PC-3 (cell line): ENCODE measurements at places on chromosomes 7 and 10. TPM values are rescaled to one million over a fixed set of nuclear protein-coding genes. Genes with fewer than 3 reads are reported as not detected.
A peak's percentile ranks its signal among the peaks of the same experiment; 100 is the strongest.

GRCh38 chr7:4191046-4191445, 491.0 kb upstream of the FOXK1 start:
- no peak overlapping the region for H3K4me3 ChIP-seq
- no peaks in the 10 kb centered on the region for H3K4me1 ChIP-seq
- no peak overlapping the region for H3K27ac ChIP-seq
- no peaks in the 10 kb centered on the region for H3K27me3 ChIP-seq
- DNase-seq: no peak
- H3K36me3 ChIP-seq: no peaks in the 10 kb centered on the region

DNA sequence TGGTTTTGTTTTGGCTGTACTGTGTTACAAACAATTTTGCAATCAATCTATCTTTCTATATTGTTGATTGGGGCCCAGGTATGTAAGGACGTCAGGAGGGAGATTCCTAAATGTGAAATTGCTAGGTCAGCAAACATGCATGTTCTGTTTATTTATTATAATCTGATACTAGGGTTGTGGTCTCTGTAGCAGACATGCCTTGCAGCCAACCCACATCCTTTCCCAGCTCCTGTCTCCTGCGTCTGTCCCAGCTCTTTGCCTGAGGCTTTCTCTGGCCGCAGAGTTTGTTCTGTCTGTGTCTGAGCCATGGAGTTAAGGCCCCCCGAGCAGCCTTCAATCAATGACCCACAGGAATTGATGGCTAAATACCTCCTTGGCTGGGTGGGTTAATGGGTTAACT, 124.0 kb upstream of the ZEB1 start:
- no peak overlapping the region for H3K27ac ChIP-seq
- no peaks in the 10 kb centered on the region for H3K36me3 ChIP-seq
- no peak overlapping the region for H3K4me3 ChIP-seq
- DNase-seq: no peak

GRCh38 chr10:11546581-11546980, 64.9 kb downstream of the USP6NL start:
- H3K36me3 ChIP-seq: no peaks in the 10 kb centered on the region
- H3K27ac ChIP-seq: no peak overlapping the region
- DNase-seq: peak; percentile 7
- H3K4me1 ChIP-seq: peaks cover 16% of the 10 kb centered on the region
- H3K27me3 ChIP-seq: no peaks in the 10 kb centered on the region

DNA sequence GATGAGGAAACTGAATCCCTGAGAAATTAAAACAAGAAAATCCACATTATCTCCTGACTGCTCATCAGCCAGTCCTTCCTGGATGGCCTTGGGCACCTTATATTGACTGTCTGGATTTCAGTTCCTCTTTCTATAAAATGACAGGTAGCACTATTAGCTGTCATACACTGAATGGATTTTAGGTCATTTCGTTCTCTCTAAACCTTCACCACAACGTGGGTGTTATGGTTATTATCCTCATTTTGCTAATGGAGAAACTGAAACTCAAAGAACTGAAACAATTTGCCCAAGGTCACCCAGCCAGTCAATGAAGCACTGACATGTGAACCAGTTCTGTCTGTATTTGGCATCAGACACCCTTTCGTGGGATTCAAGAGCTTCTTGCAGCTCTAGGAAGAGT, 193.8 kb downstream of the CYP26A1 start:
- H3K27ac ChIP-seq: no peak overlapping the region
- no peak overlapping the region for H3K4me3 ChIP-seq
- H3K36me3 ChIP-seq: no peaks in the 10 kb centered on the region
- DNase-seq: no peak

The SEMA3C gene
- total RNA-seq: 27.4 and 28.0 TPM in 2 replicates

The SPDYE11 gene
- total RNA-seq: not detected in 2 replicates

The TAC1 gene
- total RNA-seq: not detected in 2 replicates

The THSD7A gene
- 0.04 and 0.06 TPM in 2 replicates for total RNA-seq

The LIPN gene
- total RNA-seq: not detected in 2 replicates
